K562 (cell line): ENCODE measurements at places on chromosomes 16 and 17. TPM values are rescaled to one million over a fixed set of nuclear protein-coding genes. Genes with fewer than 3 reads are reported as not detected.

- DNase-seq: no peak
Observed at GRCh38 chr16:47983999-47984580, 171.7 kb downstream of the ABCC12 start.

ABCC11 gene
- not detected in 2 replicates for polyA plus RNA-seq

MEFV gene
- not detected in 2 replicates for polyA plus RNA-seq

DNA sequence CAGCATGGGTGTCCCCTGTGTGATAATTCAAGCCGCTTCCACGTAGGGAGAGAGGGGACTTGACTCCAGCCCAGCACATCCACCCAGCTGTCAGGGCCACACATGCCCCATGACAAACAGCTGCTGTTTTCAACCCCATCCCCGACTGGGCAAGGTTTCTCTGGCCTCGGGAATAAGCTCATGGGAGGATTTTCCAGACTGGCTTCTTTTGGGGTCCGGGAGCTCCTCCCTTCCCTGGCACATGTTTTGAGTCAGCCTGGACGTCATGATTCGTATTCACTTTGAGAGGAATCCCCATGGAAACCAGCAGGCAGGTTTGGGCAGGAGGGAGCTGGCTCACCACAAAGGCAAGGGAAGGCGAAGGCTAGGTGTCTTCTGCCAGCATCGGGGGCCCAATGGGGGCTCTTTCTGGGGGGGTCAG lies 156.4 kb downstream of the CMIP start:
- DNase-seq: no peak

- DNase-seq: no peak
Observed at GRCh38 chr17:50475362-50475761, 3.3 kb upstream of the RSAD1 start.
